ENCODE measurements at places on chromosomes 7 and 10. TPM values are rescaled to one million over a fixed set of nuclear protein-coding genes. Genes with fewer than 3 reads are reported as not detected.

EPHB6 gene
- 29.6 TPM for total RNA-seq

SUN3 gene
- total RNA-seq, result not detected

HOXA4 gene
- 2.8 TPM for total RNA-seq

GRCh38 chr10:52213321-52213752, 100.7 kb upstream of the DKK1 start:
- no peak overlapping the region for H3K27ac ChIP-seq
- no peaks in the 10 kb centered on the region for H3K27me3 ChIP-seq
- H3K4me1 ChIP-seq, result no peaks in the 10 kb centered on the region
- H3K4me3 ChIP-seq, result no peak overlapping the region

DNA sequence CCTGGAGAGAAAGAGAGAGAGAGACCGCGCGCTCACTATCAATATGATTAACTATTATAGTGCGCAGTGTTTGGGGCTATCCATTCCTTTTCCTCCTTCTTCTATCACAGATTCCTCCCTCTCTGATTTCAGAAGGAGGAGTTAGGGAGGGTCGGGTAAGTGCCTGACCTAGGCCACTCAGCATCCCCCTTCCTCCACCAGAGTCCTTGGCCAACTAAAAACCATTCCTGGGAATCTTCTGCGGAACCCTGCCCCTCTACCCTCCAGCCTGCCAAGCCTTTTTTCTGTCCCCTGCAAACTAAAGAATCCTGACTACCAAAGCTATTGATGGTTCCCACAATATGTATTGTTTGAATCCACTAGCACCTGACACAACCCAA, 256.2 kb upstream of the NFE2L3 start:
- H3K4me1 ChIP-seq, result peaks cover 5% of the 10 kb centered on the region
- H3K36me3 ChIP-seq, result no peaks in the 10 kb centered on the region
- H3K4me3 ChIP-seq, result no peak overlapping the region
- H3K27me3 ChIP-seq, result no peaks in the 10 kb centered on the region
- no peak overlapping the region for H3K27ac ChIP-seq

DNA sequence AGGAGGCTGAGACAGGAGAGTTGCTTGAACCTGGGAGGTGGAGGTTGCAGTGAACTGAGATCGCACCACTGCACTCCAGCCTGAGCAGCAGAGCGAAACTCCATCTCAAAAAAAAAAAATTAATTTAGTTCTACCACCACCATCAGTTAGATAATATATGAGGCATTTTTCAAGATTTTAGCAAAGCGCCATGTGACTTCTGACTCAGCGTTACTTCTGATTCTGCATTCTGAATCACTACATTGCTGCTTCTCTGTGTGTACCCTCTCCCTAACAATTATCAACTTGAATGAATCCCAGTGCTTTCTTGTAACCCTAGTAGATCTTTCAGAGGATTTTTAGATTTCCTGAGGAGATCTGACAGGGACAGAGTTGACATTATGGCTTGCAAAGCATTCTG, 176.8 kb upstream of the SORCS1 start:
- DNase-seq, result no peak
- H3K27ac ChIP-seq, result no peak overlapping the region
- no peaks in the 10 kb centered on the region for H3K27me3 ChIP-seq
- no peaks in the 10 kb centered on the region for H3K4me1 ChIP-seq

- no peak overlapping the region for H3K27ac ChIP-seq
- DNase-seq, result no peak
- H3K4me3 ChIP-seq, result no peak overlapping the region
- H3K27me3 ChIP-seq, result no peaks in the 10 kb centered on the region
- no peaks in the 10 kb centered on the region for H3K4me1 ChIP-seq
- no peaks in the 10 kb centered on the region for H3K36me3 ChIP-seq
Measured at GRCh38 chr10:28520346-28520745, 12.6 kb upstream of the WAC start.

Measured in breast epithelium (tissue), 4 donors.